ENCODE measurements at places on chromosomes 6 and 20.
A peak's percentile ranks its signal among the peaks of the same experiment; 100 is the strongest.

- peak; percentile 63 for DNase-seq
Observed at GRCh38 chr6:89984926-89985750, 90.9 kb downstream of the GJA10 start.

GRCh38 chr6:144559865-144560593 lies 274.9 kb downstream of the UTRN start:
- no peak for DNase-seq

DNA sequence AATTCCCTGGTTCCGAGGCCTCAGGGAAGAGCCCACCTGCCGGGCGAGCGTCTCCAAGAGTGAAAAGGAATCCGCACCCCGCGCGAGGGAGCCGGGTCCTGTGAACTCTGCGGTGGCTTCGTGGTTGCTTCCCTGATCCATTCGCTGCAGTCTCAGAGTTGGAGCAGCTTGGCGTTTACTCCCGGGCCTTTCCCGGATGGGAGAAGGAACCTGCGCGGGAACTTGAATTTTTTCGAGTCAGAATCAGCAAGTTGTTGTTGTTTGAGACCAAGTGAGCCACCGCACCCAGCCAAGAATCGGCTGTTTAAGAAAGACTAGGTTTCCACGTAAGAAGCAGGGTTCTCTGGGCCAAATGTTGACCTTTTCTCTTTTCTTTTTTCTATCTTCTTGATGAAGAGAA lies 12.9 kb downstream of the PRSS16 start:
- no peak for DNase-seq

- DNase-seq = no peak
Observed at GRCh38 chr6:99092461-99092860, 144.7 kb upstream of the FBXL4 start.

GRCh38 chr6:142395768-142396231 lies 94.0 kb downstream of the ADGRG6 start:
- no peak for DNase-seq
